ENCODE measurements at places on chromosomes 5 and 9.

- no peak for DNase-seq
Measured at GRCh38 chr9:136946228-136947027, 1.4 kb downstream of the C8G start.

- no peak for DNase-seq
Measured at GRCh38 chr9:110257097-110257841, 962 bp upstream of the TXN start.

GRCh38 chr5:7714119-7714518, 136.8 kb downstream of the CFAP90 start:
- DNase-seq, result no peak

DNA sequence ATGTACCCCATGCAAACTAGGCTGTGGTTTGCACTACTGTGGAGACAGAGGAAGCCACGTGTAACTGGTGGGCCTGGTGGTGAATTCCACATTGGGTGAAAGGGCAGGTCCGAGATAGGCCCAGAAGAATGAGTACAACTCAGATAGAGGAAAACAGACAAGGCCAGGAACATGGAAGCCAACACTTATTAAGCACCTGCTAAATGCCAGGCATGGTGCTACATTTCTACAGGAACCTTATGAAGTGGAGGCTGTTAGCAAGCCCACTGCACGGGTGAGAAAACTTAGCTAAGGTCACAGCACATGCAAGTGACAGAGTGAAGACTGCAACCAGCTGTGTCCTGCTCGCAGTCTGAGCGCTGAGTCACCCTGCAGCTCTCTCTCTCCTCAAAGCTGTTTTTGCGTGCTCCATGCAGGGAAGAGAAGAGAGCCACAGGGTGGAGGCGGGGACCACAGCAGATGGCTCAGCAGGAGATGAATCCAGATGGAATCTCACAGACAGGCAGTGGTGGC, 65.5 kb upstream of the SPTLC1 start:
- DNase-seq, result no peak

DNA sequence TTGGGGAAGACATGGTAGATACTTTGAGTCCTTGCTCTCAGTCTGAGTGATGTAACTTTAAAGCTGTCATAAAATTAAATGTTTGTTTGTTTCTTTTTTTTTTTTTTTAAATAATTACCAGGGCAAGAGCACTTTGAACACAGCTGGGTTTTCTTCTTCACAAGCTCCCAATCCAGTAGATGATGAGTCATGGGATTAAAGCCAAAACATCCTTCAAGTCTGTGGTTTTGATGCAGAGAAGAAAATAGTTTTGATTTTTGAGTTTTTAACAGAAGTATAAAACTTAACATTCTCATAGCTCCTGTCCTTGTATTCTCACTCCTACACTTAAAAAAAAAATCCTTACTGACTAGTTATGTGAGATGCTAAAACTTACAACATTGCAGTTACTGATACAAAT, 34.8 kb upstream of the IL31RA start:
- no peak for DNase-seq

- peak; percentile 15 for DNase-seq
Measured at GRCh38 chr5:43396762-43397304, 15.4 kb downstream of the CCL28 start.

DNA sequence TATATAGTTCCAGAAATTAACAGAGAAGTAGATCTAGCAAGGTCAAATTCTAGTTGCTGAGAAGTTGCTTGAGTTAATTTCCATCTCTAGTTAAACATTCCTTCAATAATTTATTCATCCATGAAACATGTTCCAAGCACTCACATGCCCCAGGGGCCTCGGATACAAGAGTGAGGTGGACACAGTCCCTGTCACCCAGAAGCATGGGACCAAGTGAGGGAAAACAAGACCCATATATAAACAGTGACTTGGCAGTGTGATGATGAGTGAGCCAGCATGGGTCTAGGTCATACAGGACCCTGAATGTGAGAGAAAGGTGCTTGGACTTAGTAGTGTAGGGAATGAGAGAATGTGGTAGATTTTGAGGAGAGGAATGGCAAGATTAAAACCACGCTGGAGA, 216.9 kb downstream of the TTLL11 start:
- DNase-seq, result no peak

GRCh38 chr9:97293818-97294217, 13.6 kb upstream of the CCDC180 start:
- DNase-seq, result no peak
